ENCODE measurements at places on chromosomes 7 and 10.
A peak's percentile ranks its signal among the peaks of the same experiment; 100 is the strongest.

GRCh38 chr10:12638103-12638502 is 288.8 kb downstream of the CAMK1D start:
- peak; percentile 57 for DNase-seq

DNA sequence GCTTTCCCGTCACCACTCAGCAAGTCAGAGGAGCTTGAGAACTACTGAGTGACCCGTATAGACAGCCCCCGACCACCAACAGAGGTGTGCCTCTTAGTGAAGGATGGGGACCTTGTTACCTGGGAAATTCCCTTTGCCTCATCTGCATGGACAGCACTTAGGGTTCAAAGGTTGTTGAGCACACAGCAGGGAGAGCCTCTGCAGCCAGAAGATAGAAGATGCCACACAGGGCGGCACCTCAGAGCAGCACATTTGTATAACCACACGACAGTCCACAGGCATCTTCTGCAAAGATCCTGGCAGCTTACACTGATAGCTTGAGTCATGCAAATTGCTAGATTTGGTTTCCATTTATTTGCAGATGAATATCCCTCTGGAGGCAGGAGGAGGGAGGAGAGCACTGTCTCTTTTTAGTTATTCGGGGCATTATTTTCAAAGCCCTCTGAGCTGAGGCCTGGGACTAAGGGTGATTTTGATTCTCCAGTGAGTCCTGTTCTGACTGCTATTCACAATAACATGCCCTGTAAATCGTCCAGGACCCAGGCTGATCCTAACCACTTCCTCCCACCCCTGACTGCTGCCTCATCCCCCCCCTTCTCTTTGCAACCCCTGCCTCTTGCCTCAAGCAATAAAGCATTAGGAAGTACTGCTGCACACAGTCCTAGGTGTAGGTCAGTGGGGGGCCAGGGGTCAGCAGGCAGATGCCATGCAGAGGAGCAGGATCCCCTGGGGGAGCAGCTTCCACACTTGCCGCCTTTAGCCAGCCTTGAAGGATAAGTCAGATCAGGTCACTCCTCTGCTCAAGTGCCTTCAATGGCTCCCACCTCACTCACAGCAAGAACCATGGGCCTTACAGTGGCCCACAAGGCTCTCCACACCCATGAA is 24.6 kb upstream of the INMT start:
- peak; percentile 75 for DNase-seq

- DNase-seq = no peak
Measured at GRCh38 chr7:151225948-151226510, 976 bp downstream of the ABCF2 start.

GRCh38 chr7:17903337-17903736 is 37.0 kb downstream of the SNX13 start:
- DNase-seq = no peak

DNA sequence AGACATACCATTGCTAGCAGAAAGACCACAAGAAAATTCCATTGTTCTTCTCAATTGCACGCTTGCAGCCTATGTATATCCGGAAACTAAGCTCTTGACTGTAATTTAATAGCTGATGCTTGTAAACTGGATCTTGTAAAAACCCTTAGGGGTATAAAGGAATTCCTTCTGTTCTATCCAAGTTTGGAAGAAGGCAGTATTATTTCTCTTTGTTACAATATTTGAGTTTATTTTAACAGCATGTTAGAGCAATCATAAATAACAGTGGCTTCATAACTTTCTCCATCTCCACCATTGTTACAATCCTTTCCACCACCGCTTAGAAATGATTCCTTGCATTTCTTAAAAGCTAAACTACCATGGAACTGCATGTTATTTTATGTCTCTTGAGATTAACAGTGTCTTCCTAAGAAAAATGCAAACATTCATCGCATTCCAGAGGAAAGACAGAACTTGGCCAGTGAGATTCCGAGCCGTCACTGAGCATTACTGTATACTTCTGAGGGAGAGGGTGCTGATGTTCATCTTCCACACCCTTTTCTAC is 92.5 kb downstream of the TRIL start:
- no peak for DNase-seq

- DNase-seq = no peak
Measured at GRCh38 chr10:78203915-78204818, 170.5 kb downstream of the RPS24 start.

DNA sequence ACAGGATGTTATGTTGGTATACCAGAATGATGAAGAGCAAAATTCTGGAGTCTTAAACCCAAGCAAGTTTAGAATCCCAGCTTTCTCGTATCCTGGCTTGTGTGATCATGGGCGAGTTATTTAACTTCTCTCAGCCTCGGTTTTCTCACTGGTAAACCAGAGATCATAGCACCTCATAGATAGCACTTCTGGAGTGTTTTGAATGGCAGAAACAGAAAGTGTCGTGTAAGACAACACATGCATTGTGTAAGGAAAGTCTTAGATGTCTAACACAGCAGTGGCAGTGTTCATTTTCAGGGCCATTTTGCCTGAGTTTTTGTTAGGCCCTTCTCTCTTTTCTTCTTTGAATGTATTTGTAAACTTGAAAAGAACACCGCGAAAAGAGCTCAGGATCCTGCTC is 465.1 kb downstream of the AUTS2 start:
- no peak for DNase-seq

- DNase-seq = no peak
Measured at GRCh38 chr10:70540089-70540788, 61.7 kb downstream of the PALD1 start.

DNA sequence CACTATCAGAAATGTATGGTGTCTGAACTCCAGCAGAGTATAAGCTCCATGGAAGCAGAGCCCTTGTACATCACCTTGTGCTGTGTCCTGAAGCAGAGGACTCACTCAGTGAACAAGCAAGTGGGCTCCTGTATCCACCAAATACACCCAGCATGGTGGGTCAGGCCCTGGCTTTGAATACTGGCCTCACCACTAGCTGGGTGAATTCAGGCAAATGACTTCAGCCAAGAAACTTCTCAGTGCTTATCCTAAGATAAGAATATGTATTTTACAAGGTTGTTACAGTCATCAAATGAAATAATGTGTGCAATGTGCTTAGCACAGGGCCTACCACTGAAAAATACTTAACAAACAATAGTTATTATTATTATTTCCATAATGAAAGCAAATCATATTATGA is 62.6 kb downstream of the CALD1 start:
- no peak for DNase-seq

DNA sequence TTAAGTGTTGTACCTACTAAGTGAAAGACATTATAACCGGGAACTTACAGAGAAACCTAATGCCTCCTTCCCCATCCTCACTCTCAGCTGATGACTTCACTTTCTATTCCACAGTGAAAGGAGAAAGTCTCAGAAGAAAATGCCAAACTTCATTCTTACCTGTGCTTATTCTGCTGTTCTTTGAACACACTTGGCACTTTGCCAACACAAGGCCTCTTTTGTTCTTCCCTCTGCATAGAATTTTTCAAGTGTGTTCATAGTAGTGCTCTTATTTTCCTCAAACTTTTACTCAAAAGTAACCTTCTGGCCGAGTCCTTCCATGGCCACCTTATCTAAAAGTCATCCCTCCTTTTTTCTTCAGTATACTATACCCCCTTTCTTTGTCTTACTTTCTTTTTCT is 59.4 kb upstream of the ETV1 start:
- DNase-seq = no peak

- DNase-seq = peak; percentile 11
Measured at GRCh38 chr10:18233775-18234174, 93.6 kb downstream of the CACNB2 start.

DNA sequence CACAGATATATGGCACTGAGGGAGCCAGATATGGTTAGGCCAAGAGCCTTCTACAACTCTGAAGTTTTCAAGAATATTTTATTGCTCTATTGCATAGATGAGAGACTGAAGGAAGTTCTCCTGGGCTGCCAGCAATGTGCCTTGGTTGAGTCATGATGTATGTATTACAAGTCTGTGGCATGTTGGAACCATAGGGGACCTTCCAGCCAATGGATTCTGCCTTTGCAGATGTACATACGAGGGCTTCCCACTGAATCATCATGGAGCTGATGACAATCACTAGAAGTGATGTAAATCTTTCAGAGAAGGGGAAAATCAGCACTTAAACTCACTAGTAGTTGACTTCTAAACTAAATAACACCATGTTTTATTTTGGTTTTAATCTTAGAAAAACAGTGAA is 419.5 kb downstream of the PHTF2 start:
- no peak for DNase-seq

GRCh38 chr7:151754688-151755130 is 122.2 kb downstream of the PRKAG2 start:
- DNase-seq = no peak

DNA sequence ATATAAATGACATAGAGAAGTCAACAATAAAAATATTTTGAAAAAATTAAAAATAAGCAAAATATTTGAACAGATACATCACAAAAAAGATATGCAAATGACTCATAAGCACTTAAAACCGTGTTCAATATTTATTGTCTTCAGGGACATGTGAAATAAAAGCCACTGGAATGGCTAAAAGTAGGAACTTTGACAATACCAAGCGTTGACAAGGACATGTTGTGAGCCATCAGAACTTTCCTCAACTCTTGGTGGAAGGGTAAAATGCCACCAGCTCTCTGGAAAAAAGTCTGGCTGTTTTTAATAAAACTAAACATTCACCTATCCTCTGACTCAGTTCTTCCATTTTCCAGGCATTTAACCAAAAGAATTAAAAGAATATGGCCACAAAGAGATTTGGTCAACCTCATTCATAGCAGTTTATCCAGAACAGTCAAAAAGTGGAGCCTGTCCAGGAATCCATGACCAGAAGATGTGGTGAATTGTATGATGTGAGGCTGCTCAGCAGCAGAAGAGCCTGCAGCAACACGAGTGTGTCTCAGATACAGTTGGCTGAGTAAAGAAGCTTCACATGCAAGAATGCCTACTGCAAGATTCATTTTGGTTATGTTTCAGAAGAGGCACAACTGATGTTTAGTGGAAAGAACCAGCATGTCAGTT is 7.1 kb upstream of the KLF6 start:
- DNase-seq = no peak

GRCh38 chr10:86020134-86020533 is 346.5 kb downstream of the GRID1 start:
- DNase-seq = no peak

GRCh38 chr7:2920956-2921652 is 77.0 kb upstream of the GNA12 start:
- no peak for DNase-seq

DNA sequence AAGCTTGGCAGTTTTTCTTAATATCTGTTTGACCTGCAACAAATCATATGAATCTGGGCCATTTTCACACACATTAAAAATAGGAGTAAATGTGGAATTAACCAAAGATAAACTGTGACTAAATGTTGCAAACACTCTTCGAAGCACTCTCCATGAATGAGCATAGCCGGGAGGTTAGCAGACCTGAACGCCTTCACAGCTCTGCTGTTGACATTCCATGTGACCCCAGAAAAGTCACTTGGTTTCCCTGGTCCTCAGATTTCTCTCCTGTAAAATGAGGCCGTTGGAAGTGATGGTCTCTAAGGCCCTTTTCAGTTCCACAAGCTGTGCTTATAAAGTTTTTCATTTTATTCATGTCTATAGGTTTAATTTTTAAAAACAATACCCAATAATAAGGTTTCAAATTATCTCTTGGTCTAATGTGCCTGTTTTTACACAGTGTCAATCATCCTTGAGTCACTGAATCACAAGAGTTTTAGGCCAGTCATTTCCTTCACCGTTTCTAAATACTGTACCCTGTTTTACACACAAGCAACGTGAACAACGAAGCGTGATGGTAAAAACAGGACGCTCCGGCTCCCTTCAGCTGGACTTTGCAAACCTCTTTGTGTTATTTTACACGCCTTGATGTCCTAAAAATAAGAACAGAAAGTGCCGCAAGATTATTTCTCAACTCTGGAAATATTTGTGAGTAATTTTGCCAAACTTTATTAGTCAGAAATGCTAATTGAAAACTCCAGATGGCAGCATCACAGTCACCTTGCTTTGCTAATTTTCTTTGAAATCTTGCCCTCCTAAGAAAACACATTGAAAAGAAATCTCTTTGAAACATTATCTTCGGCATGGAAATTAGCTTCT is 38.6 kb upstream of the MET start:
- DNase-seq = no peak

- no peak for DNase-seq
Measured at GRCh38 chr7:7944619-7945282, 23.8 kb upstream of the GLCCI1 start.

- DNase-seq = no peak
Measured at GRCh38 chr10:105506262-105506661, 865.2 kb downstream of the SORCS3 start.

DNA sequence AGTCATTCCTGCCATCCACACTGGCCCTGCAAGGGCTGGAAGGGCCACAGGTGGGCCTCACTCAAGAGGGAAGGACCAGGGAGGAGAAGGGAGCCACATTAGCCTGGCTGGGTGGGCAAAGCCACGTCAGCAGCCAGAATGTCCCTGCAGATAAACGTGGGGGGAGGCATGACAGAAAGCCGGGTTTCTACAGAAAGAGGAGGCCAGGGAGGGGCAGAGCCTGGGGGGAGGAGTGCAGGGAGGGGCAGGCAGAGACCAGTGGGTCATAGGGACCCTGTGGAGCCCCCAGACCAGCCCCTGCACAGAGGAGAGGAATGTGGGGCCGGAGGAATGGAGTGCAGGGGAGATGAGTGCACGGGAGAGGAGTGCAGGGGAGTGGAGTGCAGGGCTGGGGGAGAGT is 590.2 kb downstream of the PTPRN2 start:
- DNase-seq = no peak

- no peak for DNase-seq
Measured at GRCh38 chr10:91034042-91034441, 113.2 kb upstream of the ANKRD1 start.

DNA sequence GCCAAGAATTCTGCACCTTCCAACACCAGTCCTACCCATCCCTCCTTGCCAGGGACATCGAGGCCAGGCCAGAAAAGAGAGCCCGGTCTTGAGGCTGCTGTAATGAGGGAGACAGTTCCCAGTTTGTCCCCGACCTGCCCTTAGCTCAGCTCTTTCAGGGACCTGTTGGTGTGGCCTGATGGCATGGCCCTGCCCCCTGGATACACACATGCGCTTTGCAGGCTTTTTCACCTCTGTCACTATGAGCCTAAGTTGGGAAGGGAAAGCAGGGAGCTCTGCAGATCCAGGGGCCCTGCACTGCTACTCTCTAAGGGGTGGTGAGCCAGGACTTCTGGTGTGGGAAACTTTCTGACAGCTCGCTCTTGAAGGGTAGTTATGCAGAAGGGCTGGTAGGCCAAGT is 2.1 kb downstream of the SCD start:
- DNase-seq = no peak

GRCh38 chr10:396107-396506 is 260.9 kb downstream of the ZMYND11 start:
- DNase-seq = no peak

All from NT2/D1 (cell line).